Stimulated activated naive CD8-positive, alpha-beta T cell treated with anti-CD3 and anti-CD28 coated beads, Interleukin-15, Interleukin-2, amounts not matched to agents 100 U/mL and 50 U/mL, for 24 hours (primary cell): ENCODE measurements at places on chromosomes 5 and 9.

GRCh38 chr9:86517475-86517874, 163.3 kb upstream of the TUT7 start:
- DNase-seq, result no peak

GRCh38 chr5:134549714-134550113, 24.2 kb downstream of the JADE2 start:
- DNase-seq, result peak; percentile 47

GRCh38 chr9:3124001-3124400, 280.1 kb upstream of the PUM3 start:
- DNase-seq, result no peak

GRCh38 chr5:159657771-159658170, 258.5 kb upstream of the ADRA1B start:
- DNase-seq, result no peak
